Peyer's patch (tissue), 4 donors: ENCODE measurements at places on chromosomes 2 and 18.

GRCh38 chr2:20540587-20541293 lies 93.9 kb downstream of the RHOB start:
- DNase-seq = no peak

DNA sequence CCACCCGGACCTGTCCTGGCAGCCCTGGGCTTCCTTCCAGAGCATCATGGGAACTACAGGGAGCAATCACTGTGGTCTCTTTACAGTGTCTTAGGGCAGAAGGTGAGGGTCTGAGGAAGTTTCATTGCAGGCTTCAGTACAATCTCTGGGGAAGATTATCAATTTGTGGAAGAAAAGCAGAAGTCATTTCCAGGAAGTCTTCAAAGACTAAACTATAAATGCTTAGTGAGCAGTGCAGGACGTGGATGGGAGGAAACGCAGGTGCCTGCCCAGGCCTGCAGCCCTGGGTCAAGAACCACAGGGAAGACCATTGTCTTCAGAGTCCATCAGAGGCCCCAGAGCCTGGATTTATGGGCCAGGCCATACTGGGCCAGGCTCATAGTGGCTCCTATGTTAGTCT lies 54.3 kb downstream of the INO80C start:
- DNase-seq = no peak

GRCh38 chr2:20414806-20415205 lies 32.1 kb upstream of the RHOB start:
- DNase-seq = peak; percentile 44

GRCh38 chr2:138446043-138446442 lies 55.5 kb upstream of the SPOPL start:
- no peak for DNase-seq

DNA sequence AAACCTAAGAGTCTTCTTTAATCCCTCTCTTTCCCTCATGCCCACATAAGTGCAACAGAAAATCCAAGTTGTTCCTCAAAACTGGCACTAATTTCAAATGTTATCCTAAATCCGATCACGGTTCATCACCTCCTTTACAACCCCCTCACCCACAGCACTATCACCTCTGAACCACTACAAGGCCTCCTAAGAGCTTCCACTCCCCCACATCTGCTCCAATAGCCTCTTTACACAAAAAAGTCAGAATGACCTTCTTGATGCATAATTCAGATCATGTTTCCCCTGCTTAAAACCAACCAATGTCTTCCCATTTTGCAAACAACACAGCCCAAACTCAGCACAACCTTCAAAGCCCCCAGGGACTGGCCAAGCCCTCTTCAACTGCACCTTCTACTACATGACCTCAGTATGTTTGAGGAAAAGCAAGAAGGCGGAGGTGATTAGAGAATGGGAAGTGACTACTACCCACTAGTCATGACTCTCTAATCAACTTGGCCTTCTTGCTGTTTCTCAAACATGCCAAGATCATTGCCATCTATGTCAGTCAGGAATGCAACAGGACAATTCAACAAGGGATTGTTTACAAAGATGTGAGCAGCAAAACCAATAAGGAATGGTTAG lies 34.6 kb upstream of the GCC2 start:
- DNase-seq = no peak
